ENCODE measurements at places on chromosomes 5 and 9.

- no peak for DNase-seq
These were observed 102.2 kb downstream of the INIP start for GRCh38 chr9:112615584-112616266.

GRCh38 chr9:10774051-10774450, 161.2 kb upstream of the PTPRD start:
- DNase-seq = no peak

DNA sequence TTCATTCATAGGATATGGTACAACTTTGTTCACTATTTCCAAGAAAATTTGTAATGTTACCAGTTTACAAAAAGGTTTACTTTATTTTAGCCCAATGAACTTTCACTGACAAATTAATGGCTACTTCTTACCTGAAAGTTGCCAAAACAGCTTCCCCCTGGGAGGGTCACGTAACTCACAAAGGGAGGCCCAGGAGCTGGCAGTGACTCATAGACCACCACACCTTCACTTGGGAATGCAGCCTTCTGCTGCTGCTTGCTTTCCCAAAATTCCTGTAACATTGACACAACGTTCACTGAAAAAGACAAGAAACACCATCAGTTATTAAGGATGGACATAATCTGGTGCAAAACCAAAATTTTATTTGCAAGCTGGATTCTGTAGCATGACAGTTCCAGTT, 18.1 kb downstream of the LIX1 start:
- DNase-seq = no peak

- DNase-seq = no peak
These were observed 59.0 kb upstream of the MSX2 start for GRCh38 chr5:174665347-174665746.

- no peak for DNase-seq
These were observed 169.4 kb upstream of the ZNF462 start for GRCh38 chr9:106693558-106693957.

Measured in NCI-H1417 (cell line).